ENCODE measurements at places on chromosomes 4 and X.

GRCh38 chr4:170057866-170058265 lies 31.7 kb upstream of the MFAP3L start:
- DNase-seq, result no peak

DNA sequence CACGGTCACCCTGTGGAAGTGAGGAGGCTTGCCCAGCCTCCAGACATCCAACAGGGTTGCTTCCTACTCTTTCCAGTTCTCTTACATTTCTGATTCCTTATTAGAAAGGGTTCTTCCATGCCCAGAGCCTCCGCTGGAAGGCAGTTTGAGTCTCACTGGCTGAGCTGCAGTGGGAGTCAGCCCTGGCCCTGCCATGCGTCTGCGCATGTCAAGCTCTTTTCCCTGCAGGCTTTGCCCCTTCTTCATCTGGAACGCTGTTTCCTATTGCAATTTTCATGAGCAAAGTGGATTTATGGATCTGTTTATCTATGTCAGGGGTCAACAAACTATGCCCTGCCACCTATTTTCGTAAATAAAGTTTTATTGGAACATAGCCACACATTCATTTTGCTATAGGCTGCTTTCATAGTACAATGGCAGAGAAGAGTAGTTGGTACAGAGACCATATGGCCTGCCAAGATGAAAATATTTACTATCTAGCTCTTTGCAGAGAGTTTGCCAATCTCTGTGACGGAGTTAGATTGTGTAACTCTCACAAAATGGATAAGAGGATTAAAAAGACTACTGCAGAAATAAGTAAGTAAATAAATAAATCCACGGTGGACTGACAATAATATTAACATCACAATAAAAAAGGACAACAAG lies 3.9 kb upstream of the CHRNA9 start:
- no peak for DNase-seq

GRCh38 chr4:77473509-77473908 lies 132.1 kb upstream of the CXCL13 start:
- no peak for DNase-seq

- no peak for DNase-seq
These were observed 64.3 kb downstream of the LRBA start for GRCh38 chr4:150950657-150951288.

GRCh38 chr4:83342476-83342875 lies 7.8 kb upstream of the HPSE start:
- DNase-seq, result no peak

GRCh38 chr4:75889537-75890199 lies 12.6 kb downstream of the PPEF2 start:
- DNase-seq, result no peak

GRCh38 chr4:2080429-2081300 lies 21.5 kb downstream of the NAT8L start:
- DNase-seq, result no peak

DNA sequence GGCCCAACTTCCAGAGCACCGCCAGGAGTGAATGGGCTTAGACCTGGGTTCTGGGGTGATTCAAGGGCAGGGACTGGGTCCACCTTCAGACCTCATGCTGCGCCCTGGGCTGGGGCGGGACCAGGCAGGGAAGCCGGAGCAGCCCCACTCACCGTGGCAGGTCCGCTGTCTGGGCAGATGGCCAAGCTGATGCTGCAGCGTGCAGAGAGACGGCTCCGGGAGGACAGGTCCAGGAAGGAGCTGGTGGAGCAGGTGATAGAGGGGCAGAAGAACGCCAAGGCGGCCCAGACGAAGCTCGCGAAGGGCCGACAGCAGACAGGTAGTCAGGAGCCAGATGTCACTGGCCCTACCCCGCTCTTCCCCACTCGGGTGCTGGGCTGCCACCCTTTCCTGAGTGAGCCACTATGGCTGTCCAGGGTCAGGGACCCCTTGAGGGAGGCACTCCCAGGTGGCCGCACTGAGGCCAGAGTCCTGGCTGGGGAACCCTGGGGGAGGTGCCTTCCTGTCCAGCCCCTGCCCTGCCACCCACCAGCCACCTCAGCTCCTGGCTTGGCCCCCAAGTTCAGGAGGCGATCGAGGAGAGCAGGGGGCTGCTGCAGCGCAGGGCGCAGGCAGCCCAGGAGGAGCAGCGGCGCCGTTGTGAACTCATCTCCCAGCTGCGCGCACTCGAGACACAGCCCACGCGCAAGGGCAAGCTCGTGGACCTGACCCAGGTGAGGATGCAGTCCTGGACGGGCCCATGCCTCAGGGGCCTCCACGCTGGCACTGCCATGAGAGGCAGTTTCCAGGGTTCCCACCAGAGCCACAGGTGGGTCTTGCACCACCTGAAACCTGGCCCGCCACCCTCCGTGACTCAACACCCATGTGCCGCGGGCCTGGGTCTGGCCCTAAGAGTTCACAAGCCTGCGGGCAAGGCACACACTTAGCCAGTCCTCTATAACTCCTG lies 10.1 kb upstream of the RNF4 start:
- no peak for DNase-seq

- no peak for DNase-seq
These were observed 83.6 kb downstream of the PARM1 start for GRCh38 chr4:75016472-75016871.

DNA sequence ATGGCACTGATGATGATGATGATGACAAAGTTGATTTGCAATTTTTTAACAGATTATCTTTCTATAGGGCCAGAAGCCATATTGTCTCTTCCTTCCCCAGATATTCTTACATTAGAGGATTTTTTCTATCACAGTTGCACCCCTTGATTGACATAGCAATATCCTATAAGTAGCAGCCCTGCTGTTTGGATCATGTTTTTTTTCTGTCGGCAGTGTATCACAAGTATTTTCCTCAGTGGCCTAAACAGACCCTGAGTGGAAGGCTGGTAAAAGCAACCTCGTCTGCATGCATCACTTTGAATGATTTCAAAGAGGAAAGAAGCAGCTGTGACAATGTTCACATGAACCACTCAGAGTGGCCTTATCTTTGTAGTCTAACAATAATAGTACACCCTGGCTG lies 41.0 kb downstream of the FAT4 start:
- DNase-seq, result no peak

- no peak for DNase-seq
These were observed 276.6 kb downstream of the BCOR start for GRCh38 chrX:39820938-39821708.

Data from NCI-H774 (cell line).